ENCODE measurements at places on chromosomes 16 and 17. TPM values are rescaled to one million over a fixed set of nuclear protein-coding genes. Genes with fewer than 3 reads are reported as not detected.

DNA sequence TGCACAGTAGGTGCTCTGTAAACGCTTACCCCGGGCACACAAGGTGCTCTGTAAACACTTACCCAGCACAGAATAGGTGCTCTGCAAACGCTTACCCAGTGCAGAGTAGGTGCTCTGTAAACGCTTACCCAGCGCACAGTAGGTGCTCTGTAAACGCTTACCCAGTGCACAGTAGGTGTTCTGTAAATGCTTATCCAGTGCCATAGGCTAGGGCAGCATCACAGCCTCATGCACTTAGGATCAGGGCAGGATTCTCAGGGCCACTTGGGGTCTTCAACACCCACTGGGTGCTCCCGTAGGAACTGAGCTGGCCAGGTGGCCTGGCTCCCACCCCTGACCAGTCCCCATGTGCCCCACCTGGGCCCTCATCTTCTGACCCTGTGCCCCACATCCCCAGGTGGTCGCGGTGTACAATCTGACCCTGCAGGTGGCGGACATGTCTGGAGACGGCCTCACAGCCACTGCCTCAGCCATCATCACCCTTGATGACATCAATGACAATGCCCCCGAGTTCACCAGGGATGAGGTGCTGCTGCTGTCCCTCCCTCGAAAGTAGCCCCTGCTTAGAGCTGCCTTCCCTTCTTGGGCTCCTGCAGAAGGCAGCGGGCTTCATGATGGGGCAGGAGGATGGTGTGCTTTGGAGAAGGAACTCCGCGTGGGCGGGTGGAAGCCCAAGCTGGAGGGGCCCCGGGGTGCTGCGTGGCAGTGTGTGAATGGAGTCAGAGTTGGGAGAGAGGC, 13.1 kb downstream of the SLC22A31 start:
- no peak for DNase-seq

GRCh38 chr17:9999919-10000695, 95.0 kb upstream of the RCVRN start:
- no peak for DNase-seq

- DNase-seq = no peak
Measured at GRCh38 chr17:75295201-75296158, 6.2 kb upstream of the SLC25A19 start.

ASGR1 gene
- 9.4 TPM for total RNA-seq

TRPV3 gene
- 10.5 TPM for total RNA-seq
